ENCODE measurements at places on chromosomes 2 and 18.
A peak's percentile ranks its signal among the peaks of the same experiment; 100 is the strongest.

DNA sequence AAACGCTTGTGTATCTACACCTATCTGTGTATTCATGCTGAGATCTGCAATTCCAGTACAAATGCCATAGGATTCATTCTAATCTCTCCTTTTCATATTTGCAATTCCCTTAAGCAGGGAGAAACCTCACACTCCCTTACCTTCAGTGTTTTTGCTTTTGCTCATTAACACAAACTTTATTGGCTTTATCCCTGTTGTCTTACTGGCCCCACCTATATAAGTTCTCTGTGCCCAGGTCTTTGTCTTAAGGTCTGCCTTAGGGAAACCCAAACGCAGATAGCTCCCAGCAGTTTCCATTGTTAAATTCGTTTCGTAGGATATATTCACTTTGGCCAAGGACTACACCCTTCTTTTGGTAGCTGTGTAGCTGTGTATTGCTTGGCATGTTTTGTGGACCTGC is 4.0 kb upstream of the SNORC start:
- DNase-seq = no peak

DNA sequence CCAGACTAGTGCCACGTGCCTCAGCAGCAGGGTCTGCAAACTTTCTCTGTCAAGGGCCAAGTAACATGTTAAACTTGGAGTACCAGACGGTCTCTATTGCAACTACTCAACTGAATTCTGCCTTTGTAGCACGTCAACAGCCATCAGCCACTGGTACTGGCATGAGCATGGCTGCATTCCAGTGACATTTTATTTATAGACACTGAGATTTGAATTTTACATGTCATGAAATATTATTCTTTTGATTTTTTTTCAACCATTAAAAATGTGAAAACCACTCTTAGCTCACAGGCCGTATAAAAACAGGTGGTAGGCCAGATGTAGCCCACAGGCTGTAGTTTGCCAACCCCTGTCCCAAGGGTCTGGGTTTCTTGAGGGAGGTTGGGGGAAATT is 199.7 kb downstream of the TPGS2 start:
- DNase-seq = no peak

DNA sequence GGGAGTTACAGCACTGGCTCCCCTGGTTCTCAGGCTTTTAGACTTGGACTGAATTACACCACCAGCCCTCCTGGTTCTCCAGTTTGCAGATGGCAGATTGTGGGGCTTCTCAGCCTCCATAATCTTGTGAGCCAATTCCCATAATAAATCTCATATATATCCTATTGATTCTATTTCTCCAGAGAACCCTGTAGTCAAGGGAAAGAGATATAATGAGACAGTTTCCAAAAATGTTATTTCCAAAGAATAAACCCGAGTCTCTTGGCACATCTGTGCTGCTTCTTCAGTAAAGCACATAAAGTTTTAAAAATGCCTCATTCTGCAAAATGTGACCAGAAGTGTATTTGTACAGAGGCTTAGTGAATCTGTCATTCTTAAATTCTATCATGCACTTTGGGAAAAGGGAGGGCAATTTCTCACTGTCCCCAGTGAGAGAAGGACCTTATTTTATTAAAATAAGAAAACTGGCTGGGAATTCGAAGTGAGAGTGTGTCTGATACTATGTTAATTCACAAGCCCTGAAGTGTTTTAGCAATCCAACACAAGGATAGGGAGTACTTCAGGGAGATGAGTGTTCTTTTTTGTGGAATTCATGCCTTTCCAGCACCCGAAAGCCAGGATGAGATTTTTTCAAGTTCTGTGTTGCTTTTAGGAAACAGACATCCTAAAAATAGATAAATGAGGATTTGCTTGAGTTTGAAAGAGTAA is 282.4 kb upstream of the CHAC2 start:
- DNase-seq = no peak

DNA sequence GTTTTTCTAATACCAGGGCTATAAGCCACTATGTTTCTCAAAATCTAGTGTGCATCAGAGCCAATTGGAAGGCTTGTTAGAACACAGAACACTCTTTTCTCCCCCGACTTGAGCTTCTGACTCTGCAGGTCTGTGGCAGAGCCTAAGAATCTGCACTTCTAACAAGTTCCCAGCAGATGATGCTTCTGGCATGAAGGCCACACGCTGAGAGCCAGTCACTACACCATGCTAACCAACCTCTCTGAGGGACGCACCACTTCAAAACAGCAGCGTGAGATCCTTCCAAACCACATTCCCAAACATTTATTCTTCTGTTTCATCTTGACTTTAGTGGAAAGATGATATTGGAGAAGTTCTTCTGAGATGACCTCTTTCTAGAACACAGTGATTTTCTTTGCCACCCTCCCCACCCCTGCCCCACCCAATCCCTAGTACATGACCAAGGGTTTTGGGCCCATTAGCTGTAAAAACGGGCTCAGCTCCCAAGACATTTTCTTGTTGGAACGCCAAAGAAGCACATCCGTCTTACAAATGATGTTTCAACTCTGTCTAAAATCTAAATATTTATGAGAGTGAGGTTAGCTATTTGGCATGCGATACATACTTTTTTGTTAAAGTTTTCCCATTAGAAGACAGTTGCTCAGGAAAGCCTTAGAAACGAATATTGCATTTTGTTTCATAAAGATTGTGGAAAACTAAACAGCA is 391.9 kb downstream of the TMEM182 start:
- no peak for DNase-seq

DNA sequence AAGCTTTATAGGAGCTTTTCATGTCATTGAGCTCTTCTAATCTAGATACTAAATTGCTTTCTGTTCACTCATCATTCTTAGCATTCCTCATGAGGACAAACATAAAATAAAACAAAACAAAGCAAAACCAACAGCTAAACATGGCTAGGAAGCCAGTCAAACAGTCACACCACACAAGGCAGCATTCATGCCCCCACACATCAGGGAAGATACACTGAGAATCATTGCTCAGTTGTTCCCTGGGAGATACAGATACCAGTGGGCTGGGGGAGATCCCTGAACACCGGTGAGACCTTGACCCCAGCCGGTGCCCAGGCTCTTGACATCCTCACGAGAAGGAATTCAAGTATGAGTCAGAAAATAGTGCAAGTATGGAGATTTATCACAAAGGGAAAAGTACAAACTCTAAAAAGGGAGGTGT is 177.9 kb upstream of the ARL4C start:
- no peak for DNase-seq

DNA sequence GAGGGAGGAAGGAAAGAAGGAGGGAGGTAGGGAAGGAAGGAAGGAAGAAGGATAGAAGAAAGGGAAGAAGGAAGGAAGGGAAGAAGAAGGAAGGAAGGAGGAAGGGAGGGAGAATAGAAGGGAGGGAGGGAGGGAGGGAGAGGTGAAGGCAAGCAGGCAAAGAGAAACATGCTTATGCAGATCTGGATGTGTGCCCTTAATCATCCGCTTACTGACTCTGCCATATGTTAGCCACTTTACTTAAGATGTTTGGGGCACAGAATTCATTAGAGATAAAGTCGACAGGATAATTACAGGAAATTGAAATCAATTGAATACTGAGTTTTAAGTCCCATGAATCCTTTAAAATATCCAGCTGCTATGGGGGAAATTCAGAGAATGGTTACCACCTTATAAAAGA is 334.2 kb downstream of the GRB14 start:
- no peak for DNase-seq

GRCh38 chr2:128615571-128615970 is 296.9 kb upstream of the HS6ST1 start:
- DNase-seq = no peak

GRCh38 chr2:72950558-72951255 is 33.4 kb downstream of the EMX1 start:
- no peak for DNase-seq

DNA sequence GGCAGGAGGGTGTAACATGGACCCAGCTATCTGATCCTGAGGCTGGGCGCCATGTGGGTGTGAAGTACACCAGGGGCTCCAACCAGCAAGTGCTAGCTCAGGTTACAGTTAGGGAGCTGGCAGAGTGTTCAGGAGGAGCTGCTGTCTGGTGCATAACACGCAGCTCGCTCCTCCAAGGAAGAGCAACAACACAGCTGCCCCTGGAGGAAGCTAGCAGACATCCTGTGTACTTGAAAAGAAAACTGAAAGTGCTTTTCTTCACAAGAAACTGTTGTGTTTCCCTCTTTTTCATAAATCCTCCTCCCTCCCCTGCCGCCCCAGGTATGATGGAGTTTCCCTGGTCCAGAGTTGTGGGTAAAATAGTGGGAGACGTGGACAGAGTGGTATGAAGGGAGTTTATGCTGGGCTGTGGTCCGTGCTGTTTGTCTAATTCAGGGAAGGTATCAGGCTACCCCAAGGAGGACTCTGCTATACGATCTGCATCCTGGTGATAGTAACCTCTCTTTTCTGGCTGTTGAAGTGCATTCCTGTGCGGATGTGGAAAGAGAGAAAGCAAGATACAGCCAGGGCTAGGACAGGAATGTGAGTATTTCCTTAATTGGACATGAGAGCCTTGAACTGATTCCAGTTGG is 6.1 kb upstream of the LBH start:
- DNase-seq = peak; percentile 7

DNA sequence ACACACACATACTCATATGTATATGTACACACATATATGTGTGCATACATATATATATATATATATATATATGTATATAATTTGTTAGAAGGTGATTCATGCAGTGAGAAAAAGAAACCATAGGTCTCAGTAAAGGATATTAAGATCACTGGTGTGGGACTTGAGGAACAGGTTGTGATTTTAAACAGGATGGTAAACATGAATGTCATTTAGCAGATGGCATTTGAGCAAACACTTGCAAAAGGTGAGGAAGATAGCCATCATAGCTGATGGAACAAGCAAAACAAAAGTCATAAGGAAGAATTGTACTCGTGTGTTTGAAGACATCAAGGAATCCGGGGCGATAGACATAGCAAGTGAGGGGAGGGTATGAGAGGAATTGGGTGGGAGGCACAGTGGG is 784.5 kb downstream of the TSN start:
- no peak for DNase-seq

- no peak for DNase-seq
Observed at GRCh38 chr18:53152476-53152875, 812.5 kb downstream of the DCC start.

DNA sequence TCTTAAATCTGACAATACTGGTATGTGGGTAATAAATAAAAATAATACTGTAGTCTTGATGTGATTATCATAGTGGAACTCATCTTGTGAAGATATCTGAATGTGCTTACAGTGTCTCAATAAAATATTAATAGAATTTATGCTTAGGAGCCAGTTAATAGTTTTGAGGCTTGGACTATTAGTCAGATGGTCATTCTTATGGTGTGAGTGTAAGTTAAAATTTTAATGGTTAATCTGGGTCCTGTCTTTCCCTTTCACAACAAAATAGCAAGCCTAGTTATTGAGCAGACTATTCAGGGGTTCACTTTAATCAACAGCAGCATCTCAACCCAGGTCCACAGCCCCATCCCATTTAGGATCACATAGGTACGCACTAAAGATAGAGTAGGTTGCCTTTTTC is 138.9 kb downstream of the HAUS1 start:
- DNase-seq = no peak

DNA sequence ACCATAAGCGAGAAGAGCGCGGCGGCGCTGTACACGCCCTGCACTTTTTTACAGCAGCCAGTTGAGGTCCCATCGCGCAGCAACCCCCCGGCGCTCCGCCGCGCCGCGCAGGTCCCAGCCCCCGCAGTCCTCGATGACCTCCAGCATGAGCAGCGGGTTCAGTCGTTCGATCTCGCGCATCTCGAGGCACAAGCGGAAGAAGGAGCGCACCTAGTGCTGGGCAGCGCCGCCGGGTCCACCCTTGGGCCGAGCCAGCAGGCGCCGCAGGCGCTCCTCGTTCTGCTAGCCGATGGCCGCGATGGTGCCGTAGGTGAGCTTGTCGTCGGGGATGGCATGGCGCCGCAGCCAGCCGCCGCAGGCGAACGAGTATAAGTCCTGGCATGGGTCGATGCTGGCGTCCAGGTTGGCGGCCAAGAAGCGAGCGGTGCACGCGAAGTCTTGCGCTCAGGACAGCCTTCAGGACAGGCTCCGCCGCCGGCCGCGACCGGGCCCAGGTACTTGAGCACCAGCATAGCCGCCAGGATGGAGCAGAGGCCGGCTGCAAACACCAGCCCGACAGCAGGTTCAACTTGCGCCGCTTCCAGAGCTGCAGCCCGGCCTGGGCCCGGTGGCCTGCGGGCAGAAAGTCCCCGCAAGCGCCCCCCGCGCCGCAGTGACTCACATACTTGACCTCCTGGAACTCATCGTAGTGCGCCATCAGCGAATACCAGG is 8.3 kb downstream of the ALPP start:
- DNase-seq = no peak

- DNase-seq = peak; percentile 13
Observed at GRCh38 chr2:168687314-168687713, 115.1 kb upstream of the NOSTRIN start.

- no peak for DNase-seq
Observed at GRCh38 chr18:74290794-74291471, 830 bp downstream of the CYB5A start.

GRCh38 chr2:55111570-55112228 is 61.4 kb upstream of the RTN4 start:
- peak; percentile 95 for DNase-seq

DNA sequence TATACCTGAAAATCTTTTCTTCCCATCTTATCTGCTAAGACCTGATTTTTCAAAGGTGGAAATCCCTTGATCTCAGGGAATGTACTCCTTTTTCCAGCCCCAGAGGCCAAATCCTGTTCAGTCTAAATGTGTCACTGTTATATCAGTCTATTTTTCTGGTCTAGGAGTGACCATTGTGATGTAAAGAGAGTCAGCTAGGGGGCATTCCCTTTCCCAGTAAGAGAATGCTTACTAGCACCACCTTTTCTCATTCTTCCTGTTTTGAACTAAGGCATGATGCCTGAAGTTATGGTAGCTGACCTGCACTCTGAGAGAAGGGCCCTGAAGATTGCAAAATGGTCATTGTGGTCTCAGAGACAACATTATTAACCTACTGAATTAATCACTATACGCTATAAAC is 124.1 kb upstream of the XIRP2 start:
- DNase-seq = no peak

- no peak for DNase-seq
Observed at GRCh38 chr2:101473911-101474701, 806 bp downstream of the RFX8 start.

DNA sequence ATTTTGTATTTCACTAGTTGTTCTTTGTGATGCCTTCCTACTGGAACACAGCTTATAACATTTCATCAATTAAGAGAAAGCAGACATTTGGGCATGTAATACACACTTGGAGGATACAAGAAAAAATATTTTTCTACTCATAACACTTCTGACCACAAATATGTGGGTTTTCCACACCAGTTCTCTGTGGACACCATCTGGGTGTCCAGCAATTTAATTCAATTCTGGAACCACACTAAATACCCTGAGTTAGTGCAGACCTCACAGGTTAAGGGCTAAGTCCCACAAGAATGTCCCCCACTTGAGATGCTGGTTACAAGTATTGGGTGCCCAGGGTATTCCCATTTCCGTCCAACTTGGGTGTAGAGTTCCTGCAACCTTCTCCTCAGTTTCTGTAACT is 91.1 kb upstream of the SKOR2 start:
- DNase-seq = no peak

DNA sequence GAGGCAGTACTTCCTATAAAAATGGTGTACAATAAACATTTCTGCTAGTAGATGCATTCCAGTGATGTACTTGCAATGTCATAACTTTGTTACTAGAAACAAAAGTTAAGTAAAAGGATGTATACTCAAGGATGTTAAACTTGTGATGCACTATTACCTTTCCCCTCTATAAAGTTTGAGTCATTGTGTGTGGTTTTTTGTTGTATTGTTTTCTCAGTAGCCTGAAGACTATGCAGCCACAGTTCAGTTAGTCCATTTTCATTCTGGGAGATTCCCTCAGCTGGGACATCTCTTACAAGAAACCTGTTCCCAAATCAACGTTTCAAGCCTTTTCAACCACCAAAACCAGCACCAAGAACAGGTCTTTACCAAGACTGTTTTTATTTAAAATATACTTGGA is 5.6 kb downstream of the ATP5MC3 start:
- no peak for DNase-seq

Data from inflammatory macrophage (primary cell).